Activated CD4-positive, alpha-beta T cell treated with anti-CD3 and anti-CD28 coated beads, Interleukin-2, amount 50 U/mL, for 48 hours (primary cell): ENCODE measurements at places on chromosomes 3 and 15.

DNA sequence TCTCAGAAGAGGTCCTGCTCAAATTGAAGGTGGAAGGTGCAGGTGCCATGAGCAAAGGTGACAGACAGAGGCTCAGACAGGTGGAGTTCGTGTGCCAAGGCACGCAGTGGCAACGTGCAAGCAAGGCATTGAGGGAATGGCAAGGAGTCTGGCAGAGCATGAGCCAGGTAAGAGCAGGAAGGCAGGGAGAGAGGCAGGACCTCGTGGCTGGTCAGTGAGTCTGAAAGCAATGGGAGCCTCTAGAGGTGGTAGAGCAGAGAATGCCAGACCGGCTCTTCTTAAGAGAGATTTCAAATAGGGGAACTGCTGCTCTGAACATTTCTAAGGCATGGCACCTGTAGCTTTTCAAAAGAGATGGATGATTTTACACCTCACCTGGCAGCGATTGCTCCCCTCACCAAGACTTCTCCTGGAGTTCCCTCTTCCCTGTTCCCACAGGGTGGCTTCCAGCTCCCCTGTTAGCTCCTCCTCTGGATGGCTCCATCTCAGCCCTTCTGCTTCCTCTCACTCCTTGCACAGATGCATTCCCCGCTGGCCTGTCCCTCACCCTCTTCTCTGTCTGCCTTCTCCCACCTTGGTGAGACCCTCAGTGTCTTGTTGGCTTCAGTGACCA is 2.7 kb downstream of the MYO5C start:
- DNase-seq, result no peak

DNA sequence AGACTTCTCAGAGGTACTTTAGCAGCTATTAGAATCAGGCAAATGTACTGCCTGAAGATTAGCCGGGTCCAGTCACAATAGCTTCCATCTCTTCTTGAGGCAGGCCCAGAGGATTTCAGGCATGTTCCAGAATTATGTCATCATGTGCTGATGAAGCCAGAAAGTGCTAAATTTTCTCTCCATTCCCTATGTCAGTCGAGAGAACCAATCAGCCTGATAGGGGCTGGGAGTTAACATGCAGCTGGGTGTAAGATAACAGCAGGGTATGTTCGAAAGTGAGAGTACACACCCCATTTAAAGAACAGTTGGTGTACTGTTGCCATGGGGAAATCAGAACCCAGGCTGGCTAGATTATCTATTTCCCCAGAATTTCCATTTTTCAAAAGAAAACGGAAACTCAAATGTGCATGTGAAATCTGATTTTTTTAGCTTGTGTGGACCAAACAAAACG is 48.7 kb downstream of the MYH15 start:
- DNase-seq, result no peak

- DNase-seq, result no peak
These were observed 422.2 kb upstream of the ADAMTS9 start for GRCh38 chr3:65109966-65110500.

DNA sequence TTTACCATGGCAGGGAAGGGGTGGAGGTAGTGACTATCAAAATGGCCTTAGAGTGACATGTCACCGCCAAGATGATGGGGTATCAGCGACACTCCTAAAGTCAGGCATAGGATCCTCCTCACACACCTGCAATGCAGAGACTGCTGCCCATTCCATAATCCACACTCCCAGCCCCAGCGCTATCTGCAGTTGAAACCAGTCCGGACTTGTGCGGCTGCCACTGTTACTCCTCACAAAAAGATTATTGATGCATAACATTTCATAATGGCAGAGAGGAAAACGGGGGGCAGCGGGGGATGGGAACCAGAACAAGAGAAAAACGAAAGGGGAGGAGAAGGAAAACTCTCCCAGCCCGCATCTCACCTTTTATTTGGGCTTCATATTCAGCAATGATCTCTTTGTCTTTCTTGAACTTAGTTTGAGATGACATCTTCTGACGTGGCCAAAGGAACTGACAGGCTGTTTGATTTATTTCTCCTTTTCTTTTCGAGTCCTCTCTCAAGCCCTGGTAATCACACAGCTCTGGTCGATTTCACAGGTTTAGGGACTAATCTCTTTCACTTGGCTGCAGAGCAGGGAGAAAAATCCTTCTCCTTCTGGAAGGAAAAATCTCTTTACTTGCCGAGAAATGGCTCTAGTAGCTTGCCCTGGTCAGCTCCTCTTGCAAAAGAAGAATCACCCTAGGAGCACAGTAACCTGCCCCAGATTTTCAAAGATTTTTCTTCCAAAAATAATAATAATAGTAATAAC is 749 bp downstream of the SRGAP3 start:
- DNase-seq, result no peak

DNA sequence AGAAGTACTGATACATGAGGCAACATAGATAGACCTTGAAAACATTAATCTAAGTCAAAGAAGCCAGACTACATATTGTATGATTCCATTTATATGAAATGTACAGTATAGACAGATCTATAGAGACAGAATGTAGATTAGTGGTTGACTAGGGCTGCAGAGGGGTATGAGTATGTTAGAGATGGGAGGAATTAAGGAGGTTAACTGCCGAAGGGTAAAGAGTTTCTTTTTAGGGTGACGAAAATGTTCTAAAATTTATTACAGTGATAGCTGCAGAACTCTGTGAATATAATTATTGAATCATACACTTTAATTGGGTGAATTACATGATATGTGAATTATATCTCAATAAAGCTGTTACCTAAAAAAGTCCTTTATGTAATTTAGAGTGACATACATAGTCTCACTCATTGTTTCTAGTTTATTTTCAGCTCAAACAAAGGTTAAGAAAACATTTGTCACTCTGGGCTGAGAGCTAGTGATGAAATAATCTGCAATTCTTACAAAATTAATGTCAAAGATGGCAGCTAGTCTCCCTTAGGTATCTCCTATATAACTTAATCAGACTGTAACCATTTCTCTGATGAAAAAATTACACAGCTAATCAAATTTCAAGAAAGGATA is 61.4 kb downstream of the DENND4A start:
- no peak for DNase-seq

DNA sequence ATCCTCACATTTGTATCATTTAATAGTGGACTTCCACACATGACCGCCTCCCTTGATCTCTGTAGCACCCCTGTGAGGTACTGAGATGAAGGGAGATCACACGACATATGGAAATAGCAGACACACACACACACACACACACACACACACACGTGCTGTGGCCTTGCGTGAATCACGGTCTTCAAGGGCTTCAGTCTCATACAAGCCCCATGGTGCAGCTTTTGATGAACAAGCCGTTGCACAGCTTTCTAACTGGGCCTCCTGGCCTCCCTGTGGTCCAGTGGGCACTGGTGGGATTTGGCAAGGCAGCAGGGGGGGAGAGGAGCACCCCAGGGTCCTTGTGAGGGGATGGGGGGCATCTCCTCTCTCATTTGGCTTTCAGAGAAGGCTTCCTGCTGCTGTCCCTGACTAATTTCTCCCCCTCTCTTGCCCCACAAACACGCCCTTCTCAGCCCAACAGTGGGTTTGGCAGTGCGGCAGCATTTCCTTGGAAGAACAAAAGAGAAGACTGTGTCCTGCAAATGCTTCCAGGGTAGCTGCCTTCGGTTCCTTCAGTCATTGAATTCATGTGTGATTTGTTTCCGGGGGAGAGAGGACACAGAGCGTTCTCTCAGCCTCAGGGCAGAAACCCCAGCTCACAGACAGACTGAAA is 98.7 kb downstream of the SMAD6 start:
- no peak for DNase-seq

- DNase-seq, result no peak
These were observed 88.1 kb upstream of the SPRED1 start for GRCh38 chr15:38164507-38164906.

DNA sequence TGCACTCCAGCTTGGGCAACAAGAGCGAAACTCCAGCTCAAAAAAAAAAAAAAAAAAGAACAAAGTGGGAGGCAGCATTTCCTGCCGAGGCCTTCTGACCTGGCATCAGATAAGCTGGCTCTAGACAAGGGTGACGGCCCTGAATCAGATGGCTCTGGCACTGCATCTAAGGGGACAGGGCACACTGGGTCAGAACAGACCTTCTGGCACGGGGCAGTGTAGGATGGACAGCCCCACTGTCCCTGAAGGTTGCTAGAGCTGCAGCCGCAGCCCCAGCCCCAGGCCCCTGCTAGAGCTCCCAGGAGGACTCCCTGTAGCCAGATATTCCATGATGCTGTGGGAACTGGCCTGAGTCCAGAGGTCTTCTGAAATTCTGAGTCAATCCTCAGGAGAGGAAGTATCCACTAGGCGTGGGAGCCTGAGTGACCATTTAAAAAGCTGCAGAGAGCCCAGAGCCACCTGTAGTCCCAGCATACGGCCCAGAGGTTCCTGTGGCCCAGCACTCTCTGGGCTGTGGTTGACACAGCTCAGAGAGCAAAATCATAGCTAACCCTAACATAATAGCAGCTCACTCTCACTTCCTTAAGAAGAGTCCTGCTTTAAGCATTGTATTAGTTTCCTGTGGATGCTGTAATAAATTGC is 69.2 kb upstream of the MFGE8 start:
- DNase-seq, result no peak

- DNase-seq, result no peak
These were observed 260.5 kb upstream of the TPRG1 start for GRCh38 chr3:188911026-188911850.

DNA sequence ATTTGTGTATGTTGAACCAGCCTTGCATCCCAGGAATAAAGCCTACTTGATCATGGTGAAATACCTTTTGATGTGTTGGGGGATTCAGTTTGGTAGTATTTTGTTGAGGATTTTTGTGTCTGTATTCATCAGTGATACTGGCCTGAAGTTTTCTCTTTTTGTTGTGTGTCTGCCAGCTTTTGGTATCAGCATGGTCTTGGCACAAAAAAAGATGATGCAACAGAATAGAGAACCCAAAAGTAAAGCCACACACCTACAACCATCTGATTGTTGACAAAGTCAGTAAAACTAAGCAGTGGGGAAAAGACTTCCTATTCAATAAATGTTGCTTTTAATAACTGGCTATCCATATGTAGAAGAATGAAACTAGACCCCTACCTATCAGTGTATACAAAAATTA is 77.6 kb downstream of the TCF12 start:
- no peak for DNase-seq

- no peak for DNase-seq
These were observed 1163.7 kb downstream of the SI start for GRCh38 chr3:163914567-163914966.

- DNase-seq, result no peak
These were observed 58.8 kb downstream of the NCEH1 start for GRCh38 chr3:172651936-172652625.

GRCh38 chr15:71273731-71274447 is 158.6 kb downstream of the THSD4 start:
- no peak for DNase-seq

- DNase-seq, result no peak
These were observed 449.4 kb upstream of the PROK2 start for GRCh38 chr3:72234391-72234790.

DNA sequence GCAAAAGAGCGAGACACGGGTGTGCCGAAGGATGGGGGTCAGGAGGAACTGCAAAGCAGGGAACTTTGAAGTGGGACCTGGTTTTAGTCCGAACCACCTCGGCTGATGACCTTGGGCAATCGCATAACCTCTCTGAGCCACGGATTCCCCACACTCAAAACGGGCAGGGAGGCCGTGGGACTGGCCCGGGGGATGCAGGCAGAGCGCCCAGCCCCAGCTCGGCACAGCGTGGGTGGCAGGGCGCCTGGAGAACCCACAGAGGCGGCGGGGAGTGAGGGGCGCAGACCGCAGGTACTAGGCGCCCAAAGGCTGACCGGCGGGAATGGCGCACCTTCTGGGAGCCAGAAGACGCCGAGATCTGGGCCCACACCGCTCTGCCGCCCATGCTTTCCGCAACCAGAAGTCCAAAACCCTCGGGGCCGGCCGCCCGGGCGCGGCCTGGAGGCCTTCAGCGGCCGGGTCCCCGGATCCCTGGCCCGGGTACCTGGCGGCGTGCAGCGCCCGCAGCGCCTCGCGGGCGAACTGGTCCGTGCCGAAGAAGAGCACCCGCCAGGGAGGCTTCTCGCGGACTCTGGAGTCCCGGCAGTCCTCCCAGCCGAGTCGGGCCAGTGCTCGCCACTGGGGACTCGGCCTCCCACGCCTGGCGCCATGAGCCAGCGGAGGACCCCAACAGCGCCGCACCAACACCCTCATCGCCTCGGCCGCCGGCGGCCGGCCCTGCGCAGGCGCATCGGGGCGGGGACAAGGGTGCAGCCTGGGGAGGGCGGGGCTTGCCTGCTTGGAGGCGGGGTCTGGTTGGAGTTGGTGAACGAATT is at the start of gene MTFMT:
Gene MTFMT (minus strand): TSS at position 719 of the 815 bp plus-strand sequence. CDS start 26 bp downstream, at position 693.
- DNase-seq, result peak; percentile 98

GRCh38 chr3:185207931-185208746 is 45.7 kb downstream of the EHHADH start:
- DNase-seq, result peak; percentile 20

GRCh38 chr3:40705663-40706062 is 180.9 kb downstream of the ZNF621 start:
- no peak for DNase-seq

GRCh38 chr15:101525087-101525669 is 35.7 kb upstream of the PCSK6 start:
- no peak for DNase-seq

DNA sequence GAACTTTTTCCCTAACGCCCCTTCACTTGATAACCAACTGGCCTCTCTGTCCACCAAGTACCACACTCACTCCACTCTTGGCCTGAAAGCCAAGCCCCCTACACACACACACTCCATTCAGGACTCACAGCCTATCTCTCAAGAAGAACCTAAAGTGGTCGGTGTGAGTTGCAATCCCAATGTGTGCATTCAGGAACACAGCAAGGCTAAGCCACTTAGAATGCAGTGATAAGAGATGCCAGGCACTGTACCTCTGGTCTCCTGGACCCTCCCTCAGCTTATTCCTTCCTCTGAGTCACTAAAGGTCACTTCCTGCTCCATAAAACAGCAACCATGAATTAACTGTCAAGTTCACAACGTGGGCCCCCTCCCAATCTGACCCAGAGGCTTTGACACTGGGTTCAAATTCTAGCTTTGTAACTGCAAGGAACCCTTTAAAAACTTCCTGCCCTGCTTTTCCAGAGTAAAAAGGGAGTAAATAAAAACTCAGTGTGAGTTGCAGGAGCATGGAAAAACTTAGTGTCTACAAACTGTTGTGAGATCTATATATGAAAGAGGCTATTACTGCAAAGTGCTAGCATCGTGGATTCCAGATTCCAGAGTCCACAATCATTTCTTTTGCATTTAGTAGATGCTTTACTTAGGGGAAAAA is 17.6 kb upstream of the KCNMB3 start:
- DNase-seq, result no peak

DNA sequence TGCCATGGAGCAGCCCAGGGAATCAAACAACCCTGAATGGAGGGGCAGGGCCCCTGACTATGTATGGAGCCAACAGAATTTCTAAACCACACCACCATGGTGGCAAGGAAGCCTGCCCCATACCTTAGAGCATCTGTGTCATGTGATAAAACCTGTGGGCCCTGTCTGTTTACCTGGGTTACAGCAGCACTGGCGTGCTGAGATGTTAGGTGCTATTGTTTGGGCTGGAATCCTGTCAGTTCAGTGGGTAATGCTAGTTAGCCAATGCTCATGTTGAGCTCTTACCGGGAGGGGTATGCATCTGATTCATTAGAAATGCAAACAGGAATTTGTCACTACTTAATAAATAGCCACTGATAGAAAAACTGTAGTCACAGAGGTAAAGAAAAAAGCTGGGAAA is 63.5 kb upstream of the ETV5 start:
- no peak for DNase-seq
